ENCODE measurements at places on chromosomes 2 and 18. TPM values are rescaled to one million over a fixed set of nuclear protein-coding genes. Genes with fewer than 3 reads are reported as not detected.
A peak's percentile ranks its signal among the peaks of the same experiment; 100 is the strongest.

- DNase-seq, result no peak
Measured at GRCh38 chr2:238313289-238313990, 6.9 kb upstream of the TRAF3IP1 start.

DNA sequence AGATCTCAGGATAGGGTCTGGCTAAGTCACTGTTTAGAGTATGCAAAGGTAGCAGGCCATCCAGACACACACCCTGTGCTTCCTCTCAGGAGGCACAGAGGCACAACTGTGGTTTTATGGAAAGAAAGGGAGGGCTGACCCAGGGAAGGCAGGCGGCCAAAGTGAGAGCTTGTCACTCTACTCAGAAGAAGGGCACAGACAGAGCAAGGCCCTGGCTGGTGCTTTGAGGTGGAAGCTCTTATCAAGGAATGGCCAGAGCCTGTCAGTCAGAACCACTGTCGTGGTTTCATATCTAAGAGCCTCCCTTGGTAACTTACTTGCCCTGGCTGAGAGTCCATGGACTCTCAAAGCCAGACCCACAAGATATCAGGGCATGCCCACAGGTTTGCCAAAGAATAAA lies 40.7 kb downstream of the SLC9A2 start:
- DNase-seq, result no peak

- DNase-seq, result no peak
Measured at GRCh38 chr2:7225848-7226247, 308.6 kb downstream of the RNF144A start.

ECEL1 gene
- 0.35 TPM for total RNA-seq

CNGA3 gene
- total RNA-seq, result not detected

GRCh38 chr18:26252411-26252810 lies 26.2 kb downstream of the TAF4B start:
- DNase-seq, result no peak

GRCh38 chr2:47214990-47215389 lies 59.9 kb upstream of the STPG4 start:
- DNase-seq, result no peak

DNA sequence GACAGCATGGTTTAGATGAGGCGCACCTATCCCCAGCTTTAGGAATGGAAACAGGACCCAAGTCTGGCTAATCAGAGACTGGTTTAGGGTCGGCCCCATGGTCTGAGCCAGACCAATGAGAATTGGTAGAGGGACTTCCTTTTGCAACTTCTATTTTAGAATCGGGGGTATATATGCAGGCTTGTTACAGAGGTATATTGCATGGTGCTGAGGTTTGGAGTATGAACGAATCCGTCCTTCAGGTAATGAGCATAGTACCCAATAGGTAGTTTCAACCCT lies 1.5 kb upstream of the BOLA3 start:
- no peak for DNase-seq

DNA sequence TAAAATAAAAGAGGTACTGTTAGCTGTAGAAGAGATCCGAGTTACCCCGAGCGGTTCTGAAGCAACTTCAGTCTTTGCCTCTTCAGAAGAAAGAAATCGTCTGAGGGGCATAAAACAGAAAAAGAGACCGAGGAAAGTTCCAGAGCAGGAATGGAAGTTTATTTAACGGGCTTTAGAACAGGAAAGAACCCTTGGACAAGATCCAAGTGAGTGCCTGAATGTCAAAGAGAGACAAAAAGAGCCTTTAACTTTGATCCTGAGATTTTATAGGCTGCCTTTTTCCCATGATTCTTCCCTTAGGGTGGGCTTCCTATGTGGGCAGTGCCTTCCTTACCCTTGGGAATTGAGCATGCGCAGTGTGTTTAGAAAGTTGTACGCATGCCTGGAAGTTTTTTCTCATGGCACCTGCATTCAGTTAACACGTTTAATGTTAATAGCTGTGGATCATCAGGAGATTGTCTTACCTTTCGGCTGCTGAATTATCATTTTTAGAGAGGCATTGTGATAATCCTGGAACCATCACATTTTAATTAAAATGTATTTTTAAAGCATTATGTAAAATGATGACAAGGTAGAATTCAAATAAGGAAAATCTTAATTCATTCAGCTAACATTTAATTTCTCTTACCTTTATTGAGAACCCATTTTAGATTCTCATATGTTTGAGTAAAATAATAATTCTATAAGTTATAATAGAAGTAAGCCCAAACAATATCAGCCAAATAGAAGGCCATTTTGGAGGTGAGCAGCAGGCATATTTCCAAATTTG lies 269.5 kb upstream of the ZSWIM2 start:
- DNase-seq, result no peak

CFC1 gene
- total RNA-seq, result not detected

- no peak for DNase-seq
Measured at GRCh38 chr2:18290386-18290785, 270.1 kb downstream of the RDH14 start.

- no peak for DNase-seq
Measured at GRCh38 chr2:222410534-222410933, 13.8 kb upstream of the SGPP2 start.

DNA sequence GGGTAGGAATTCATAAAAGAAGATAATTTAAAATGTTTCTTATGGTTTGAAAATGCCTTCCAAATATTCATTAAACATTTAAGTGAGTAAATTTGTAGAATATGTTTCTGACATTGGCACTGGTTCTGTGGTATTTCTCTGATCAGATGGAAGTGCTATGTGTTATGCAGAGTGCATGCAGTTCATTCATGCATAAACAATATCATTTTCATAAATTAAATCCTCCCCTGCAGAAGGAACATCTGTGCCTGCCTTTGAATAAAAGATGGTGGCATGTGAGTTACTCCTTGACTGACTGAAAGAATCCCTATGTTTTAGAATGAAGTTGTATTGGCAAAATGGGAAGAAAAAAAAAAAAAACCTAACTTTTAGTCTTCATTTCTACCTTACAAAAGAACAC lies 5.9 kb downstream of the NEUROD1 start:
- no peak for DNase-seq

- DNase-seq, result no peak
Measured at GRCh38 chr2:3805201-3805939, 102.0 kb downstream of the DCDC2C start.

CHRNA1 gene
- total RNA-seq, result not detected

- DNase-seq, result no peak
Measured at GRCh38 chr2:63827749-63828148, 13.9 kb upstream of the UGP2 start.

- DNase-seq, result no peak
Measured at GRCh38 chr2:96150007-96150640, 4.9 kb upstream of the DUSP2 start.

GRCh38 chr2:3807853-3808252 lies 104.5 kb downstream of the DCDC2C start:
- no peak for DNase-seq

- peak; percentile 54 for DNase-seq
Measured at GRCh38 chr18:48742706-48743475, 204.1 kb downstream of the CTIF start.

DNA sequence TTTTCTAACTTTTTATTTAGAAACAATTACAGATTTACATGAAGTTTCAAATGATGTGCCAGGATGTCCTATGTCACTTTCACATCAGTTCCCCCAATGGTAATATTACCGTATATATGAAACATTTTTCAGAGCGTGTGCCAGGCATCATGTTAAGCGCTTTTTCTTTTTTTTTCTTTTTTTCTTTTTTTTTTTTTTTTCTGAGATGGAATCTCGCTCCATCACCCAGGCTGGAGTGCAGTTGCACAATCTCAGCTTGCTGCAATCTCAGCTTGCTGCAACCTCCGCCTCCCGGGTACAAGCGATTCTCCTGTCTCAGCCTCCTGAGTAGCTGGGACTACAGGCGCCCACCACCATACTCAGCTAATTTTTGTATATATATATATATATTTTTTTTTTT lies 5.6 kb upstream of the PPP4R1 start:
- no peak for DNase-seq

GRCh38 chr2:96636551-96637171 lies 1.5 kb downstream of the KANSL3 start:
- DNase-seq, result no peak

GRCh38 chr2:31511376-31511775 lies 69.4 kb downstream of the SRD5A2 start:
- DNase-seq, result no peak

WDPCP gene
- 7.8 TPM for total RNA-seq

INPP5D gene
- 30.4 TPM for total RNA-seq

RGPD5 gene
- total RNA-seq, result 53.6 TPM

- no peak for DNase-seq
Measured at GRCh38 chr2:212536817-212537725, 1.5 kb downstream of the ERBB4 start.

FAP gene
- total RNA-seq, result 1.8 TPM

- DNase-seq, result no peak
Measured at GRCh38 chr2:234550056-234550455, 53.2 kb upstream of the ARL4C start.

TUBA3D gene
- not detected for total RNA-seq

SNORC gene
- 7.7 TPM for total RNA-seq

All from mucosa of gallbladder (tissue), 1 donor.